Stimulated activated naive CD8-positive, alpha-beta T cell treated with anti-CD3 and anti-CD28 coated beads, Interleukin-15, Interleukin-2, amounts not matched to agents 100 U/mL and 50 U/mL, for 24 hours (primary cell): ENCODE measurements at places on chromosomes 4 and X.

DNA sequence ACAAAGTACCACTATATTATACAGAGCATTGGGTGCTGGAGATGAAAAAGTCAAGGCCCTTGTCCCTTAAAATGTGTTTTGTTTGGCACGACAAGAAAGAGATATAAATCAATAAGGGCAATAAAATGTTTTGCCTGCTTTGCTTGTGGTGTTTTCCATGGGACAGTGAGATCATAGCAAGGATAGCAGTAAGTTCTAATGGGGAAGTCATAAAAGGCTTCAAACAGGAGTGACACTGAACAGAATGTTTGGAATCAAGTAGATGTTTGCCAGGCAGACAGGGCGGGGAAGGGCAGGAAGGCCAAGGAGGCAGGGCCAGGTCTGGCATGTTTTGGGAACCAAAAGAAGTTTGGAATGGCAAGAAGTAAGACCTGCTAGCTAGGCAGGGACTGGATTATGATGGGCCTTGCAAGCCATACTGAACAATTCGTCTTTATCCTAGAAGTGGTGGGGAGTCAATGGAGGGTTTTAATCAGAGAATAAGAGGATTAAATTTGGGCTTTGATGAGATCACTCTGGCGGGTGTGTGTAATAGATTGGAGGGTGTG, 16.4 kb downstream of the FGF2 start:
- DNase-seq: no peak

DNA sequence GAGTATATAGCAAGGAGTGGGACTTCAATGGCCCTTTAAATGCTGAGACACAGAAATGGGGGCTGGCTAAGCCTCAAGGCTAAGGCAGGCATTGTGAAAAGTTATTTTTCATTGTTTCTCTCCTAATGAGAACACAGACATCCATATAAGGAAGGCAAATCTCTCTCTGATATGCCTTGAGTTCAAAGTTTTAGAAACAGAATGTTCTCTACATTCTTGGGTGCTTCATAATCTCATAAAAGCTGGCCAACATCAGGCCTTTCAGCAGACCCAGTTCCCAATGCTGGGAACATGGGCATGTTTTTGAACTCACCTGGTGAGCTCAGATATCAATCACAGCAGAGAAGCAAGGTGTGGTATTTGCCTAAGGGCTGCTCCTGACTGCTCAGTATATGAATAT, 19.4 kb upstream of the RAB40A start:
- no peak for DNase-seq

DNA sequence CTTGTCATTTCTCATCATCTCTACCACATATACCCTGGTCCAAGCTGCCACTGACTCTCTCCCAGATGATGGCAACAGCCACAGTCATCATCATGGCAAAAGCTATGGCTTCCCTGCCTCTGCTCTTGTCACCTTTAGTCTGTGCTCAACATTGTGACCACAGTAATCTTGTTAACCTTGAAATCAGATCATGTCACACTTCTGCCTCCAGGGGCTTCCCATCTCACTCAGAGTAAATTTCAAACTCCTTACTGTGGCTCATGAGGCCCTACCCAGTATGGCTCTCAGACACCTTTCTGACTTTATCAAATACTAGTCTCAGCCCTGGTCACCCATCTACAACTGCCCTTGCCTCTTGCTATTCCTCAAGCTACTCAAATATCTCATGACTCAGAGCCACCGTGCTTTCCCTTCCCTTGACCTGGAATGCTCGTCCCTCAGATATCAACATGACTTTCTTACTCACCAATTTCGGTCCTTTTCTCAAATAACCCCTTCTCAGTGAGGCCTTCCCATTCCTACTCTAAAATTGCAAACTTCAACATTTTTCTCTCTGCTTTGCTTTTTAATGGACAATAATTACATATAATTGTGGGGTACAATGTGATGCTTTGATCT, 41.1 kb upstream of the STIM2 start:
- no peak for DNase-seq

GRCh38 chrX:17495052-17495451, 120.1 kb downstream of the NHS start:
- DNase-seq: no peak

- peak; percentile 7 for DNase-seq
Observed at GRCh38 chrX:70434914-70435586, 9.6 kb upstream of the DLG3 start.

- DNase-seq: no peak
Observed at GRCh38 chr4:123378794-123379193, 17.8 kb upstream of the SPRY1 start.

DNA sequence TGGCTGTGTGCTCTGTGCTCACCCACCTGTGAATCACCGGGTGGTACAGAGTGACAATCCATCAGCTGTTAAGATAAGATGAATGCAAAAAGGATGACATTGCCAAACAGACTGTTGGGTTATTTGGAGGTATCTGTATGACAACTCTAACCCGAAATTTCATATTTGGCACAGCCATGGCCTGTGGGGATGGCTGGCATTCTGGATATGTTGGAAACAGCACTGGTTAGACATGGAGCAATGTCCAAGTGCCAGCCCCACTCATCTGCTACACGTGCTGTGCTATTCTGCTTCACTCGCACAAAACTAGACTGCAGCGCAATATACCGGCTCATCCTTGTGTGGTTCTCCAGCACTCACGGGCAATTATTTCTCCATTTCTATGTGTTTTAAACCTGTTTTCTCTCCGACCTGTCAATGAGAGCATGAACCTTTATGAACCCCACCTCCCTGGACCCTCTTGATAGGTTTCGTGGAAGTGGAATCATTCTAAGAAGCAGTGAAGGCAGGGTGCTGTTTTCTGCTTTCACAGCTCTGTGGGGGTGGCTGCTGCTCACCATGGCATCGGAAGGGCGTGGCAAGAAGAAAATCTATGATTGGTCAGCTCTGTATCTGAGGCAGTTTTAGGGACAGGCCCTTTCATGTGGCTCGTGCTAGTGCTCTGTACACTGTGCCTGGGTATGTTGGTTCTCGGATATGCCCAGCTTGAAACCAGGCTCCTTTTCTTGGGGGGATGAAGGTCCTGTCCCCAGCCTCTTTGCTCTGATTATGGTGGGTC, 94.9 kb downstream of the ENPP6 start:
- no peak for DNase-seq

DNA sequence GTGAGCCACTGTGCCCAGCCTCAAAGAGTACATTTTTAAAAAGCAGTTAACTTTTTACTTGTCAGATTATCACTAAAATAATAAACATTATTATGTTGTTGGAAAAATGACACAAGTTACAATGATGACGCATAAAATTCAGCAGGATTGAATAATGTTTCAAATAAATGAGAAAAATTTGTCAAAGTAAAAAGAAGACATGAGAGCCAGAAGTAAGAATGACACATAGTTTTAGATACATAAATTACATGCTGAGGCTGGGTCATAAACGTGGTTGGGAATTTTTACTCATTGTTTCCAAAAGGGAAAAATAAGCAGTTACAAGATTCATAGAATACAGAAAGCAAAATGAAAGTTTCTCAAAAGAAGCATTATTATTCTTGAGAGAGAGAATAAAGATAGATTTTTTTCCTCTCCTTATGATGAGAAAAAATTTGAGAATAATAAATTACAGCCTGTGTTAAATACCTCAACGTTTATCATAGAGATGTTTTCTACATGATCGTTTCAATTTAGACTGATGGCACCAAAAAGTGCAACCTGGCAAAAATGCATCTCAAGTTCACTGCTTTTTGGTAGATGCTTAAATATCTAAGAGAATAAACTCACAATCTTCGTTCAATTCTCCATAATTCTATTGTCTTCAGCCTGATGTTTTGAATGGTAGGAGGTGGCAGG, 40.4 kb downstream of the GUCY1B1 start:
- DNase-seq: no peak

DNA sequence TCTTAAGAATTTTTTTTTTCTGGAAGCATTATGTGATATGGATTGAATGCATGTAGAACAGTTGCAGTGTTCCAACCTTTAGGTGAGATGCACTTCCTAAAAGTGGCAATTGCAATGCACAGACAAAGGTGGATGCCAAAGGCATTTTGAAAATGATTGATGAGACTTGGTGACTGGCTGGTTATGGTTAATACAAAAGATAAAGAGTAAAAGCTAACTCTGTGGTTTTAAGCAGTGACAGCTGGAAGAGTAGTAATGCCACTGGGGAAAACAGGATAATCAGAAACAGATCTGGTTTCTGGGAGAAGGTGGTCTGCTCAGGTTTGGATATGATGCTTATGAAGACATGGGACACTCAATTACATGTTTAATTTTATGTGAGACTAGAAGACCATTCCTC, 345.6 kb downstream of the RPA4 start:
- no peak for DNase-seq

GRCh38 chrX:35664833-35665232, 133.3 kb upstream of the MAGEB16 start:
- no peak for DNase-seq

GRCh38 chrX:133911825-133912495, 73.4 kb downstream of the GPC3 start:
- DNase-seq: no peak

GRCh38 chr4:8123870-8124269, 34.7 kb downstream of the ABLIM2 start:
- DNase-seq: no peak

DNA sequence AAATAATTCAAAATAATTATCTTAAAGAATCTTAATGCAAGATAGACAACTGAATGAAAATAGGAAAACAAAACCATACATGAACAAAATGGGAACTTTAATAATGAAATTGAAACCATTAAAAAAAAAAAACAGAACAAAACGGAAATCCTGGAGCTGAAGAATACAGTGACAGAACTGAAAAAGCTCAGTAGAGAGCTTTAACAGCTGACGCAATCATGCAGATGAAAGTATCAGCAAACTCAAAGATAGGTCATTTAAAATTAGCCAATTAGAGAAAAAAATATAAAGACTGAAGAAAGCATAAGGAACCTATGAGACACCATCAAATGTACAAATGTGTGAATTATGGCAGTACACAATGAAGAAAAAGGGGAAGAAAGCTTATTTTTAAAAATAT, 18.8 kb downstream of the SLC25A31 start:
- DNase-seq: no peak

- DNase-seq: peak; percentile 34
Observed at GRCh38 chr4:154164931-154165839, 326.4 kb downstream of the DCHS2 start.

DNA sequence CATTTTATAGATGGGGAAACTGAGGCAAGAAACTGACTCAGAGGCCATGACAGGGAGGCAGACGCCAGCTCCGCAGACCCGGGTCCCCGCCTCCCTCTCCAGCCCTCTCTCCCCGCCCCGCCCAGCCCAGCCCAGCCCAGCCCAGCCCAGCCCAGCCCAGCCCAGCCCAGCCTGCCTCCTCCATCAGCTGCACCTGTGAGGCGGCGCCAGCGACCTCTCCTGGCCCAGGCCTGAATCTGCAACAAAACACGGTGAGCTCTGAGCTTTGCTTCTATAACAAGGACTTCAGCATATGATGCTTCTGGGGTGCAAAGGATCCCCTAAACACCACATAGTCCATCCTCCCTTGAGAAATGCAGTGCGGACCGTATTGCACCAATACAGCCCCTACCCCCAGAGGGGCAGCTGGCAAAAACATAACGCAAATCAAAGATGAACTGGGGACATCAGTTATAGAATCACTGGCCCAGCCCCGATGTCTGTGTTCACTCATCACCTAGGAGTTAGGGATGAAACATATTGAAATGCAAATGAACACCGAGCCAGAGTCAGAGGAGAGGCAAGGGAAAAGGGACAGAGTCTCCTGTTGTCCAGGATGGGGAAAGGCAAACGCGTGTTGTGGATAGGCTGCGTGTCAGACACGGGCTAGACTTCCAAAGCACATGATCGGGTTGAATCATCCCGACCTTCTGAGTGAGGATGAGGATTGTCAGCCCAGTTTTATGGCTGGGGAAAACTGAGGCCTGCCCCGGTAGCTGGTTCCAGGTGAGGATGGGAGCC, 216.1 kb upstream of the PSAPL1 start:
- DNase-seq: no peak

- DNase-seq: no peak
Observed at GRCh38 chr4:107806196-107806595, 18.5 kb upstream of the SGMS2 start.

DNA sequence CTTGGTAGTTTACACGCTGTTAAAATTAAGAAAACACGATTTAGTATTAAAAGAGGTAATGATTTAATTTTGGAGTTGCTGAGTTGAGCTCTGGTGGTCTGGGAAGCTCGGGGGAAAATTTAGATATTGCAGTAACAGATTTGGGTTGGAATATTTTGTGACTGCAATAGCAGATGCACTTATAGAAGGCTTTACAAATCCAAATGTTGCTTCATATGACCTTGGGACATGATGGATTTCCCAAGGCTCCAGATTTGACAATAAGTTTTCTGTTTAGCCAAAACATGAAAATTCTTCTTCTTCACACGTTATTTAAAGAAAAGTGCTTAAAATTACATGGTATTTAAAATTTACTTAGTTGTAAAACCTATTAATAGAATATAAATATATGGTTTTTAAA, 302.0 kb downstream of the SPRY1 start:
- no peak for DNase-seq

GRCh38 chr4:4673070-4673469, 131.2 kb upstream of the STX18 start:
- no peak for DNase-seq

DNA sequence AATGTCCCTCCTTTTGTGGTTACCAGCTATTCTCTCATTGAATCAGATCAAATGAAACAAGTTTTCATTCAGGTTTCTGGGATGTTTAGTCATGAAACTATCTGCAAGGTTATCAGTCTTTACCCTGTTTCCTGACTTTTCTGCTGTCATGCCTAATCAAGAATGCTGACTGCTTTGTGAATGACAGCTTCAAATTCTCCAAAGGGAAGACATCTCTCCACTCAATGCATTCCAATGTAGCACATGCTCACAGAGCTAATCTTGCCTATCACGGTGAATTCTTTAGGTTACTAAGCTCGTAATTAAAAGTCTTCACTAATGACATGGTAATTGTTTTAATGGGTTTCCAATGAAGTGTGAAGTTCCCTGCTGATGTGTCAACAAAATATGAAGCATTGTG, 1068.5 kb downstream of the PCDH7 start:
- no peak for DNase-seq

DNA sequence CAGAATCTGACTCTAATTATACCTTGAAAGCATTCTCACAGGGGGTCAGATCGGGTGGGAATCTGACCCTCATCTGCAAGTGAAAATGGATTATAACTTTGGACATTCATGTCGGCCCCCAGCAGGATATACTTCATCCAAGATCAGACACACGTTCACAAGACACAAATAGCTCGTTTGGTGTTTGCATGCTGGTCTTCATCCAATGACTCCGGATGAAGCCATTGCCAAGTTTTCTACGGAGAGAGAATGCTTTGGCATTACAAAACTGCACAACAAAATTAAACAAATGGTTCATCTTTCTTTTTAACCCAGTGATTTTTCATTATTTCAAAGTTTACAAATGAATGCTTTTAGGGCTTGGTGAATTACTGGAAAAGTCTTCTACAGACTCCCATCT, 105.5 kb downstream of the MID1 start:
- DNase-seq: no peak
